OCI-LY7 (cell line): ENCODE measurements at places on chromosomes 6 and 20. TPM values are rescaled to one million over a fixed set of nuclear protein-coding genes. Genes with fewer than 3 reads are reported as not detected.

GRCh38 chr6:95815389-95816056, 200.3 kb upstream of the FUT9 start:
- no peak for DNase-seq

DNA sequence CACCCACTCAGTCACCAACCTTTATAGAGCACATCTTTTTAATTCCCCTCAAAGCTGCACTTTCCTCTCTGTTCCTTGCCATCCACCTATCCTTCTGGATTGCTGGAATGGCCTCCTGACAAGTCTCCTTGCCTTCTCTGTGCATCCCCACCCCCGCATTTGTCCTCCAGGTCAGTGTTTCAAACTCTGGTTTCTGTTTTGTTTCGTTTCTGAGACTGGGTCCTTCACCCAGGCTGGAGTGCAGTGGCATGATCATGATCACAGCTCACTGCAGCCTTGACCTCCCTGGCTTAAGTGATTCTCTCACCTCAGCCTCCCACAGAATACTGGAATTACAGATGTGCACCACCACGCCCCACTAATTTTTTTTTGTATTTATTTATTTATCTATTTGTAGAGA, 96.2 kb downstream of the PLCB1 start:
- DNase-seq, result no peak

The PBOV1 gene
- total RNA-seq, result not detected in 2 replicates

The SALL4 gene
- total RNA-seq, result not detected in 2 replicates

GRCh38 chr6:105785066-105785811, 300.9 kb upstream of the PRDM1 start:
- DNase-seq, result peak; percentile 61

The REM1 gene
- total RNA-seq, result not detected in 2 replicates
